Suprapubic skin (tissue), 4 donors: ENCODE measurements at places on chromosomes 5 and 9. TPM values are rescaled to one million over a fixed set of nuclear protein-coding genes. Genes with fewer than 3 reads are reported as not detected.
A peak's percentile ranks its signal among the peaks of the same experiment; 100 is the strongest.

Gene TMEM167A
- 24.2 TPM for total RNA-seq

Gene CDKN2A
- not detected for total RNA-seq

Gene ADAMTSL2
- total RNA-seq = 0.31 TPM

Gene GRM6
- total RNA-seq = 0.08 TPM

Gene TMEM174
- not detected for total RNA-seq

Gene ECM2
- 4.8 TPM for total RNA-seq

Gene C9orf72
- 12.2 TPM for total RNA-seq

Gene EXOC3
- total RNA-seq = 78.3 TPM

Gene PAX5
- 0.04 TPM for total RNA-seq

DNA sequence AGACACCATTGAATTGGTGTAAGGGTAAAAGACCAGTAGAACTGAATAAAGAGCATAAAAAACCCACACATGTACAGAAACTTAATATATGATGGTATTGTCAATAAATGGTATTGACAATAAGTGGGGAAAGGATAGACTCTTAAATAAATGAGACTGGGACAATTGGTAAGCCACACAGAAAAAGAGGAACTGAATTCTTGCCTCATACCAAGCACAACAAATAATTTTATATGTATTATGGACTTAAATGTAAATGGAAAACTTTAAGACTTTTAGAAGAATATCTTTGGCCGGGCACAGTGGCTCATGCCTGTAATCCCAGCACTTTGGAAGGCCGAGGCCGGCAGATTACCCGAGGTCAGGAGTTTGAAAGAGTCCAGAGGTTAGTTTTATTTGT is 37.9 kb upstream of the PPP2CA start:
- H3K36me3 ChIP-seq = no peaks in the 10 kb centered on the region

GRCh38 chr5:83551821-83552220 is 80.3 kb downstream of the VCAN start:
- H3K4me3 ChIP-seq = no peak overlapping the region
- H3K4me1 ChIP-seq = peaks cover 5% of the 10 kb centered on the region
- DNase-seq = no peak
- no peak overlapping the region for H3K27ac ChIP-seq
- no peaks in the 10 kb centered on the region for H3K27me3 ChIP-seq

DNA sequence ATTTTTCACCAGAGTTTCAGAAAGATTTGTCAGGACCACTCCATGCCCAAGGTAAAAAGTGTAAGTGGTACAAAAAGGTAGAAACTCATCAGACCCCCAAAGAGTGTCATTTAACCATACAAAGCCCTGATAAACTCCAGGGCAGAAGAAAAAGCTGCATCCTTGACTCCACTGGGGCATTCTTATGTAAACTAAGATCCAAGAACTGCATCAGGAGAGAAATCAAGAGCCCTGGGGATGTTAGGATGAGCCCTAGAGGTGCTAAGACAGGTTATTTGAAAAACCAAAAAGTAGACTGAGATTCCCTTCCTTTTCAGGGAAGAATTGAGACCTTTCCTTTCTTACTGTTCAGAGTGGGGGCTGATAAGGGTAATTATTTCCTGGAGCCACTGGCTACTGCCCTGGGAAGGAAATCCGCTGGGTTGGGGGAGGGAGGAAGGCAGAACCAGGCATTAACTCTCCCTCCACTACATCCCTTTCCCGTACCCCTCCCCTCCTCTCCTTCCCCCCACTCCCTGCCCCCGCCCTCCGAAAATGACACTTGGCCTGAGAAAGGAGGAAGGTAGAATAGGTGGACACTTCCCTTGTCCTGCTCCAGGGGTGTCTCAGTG is 54.7 kb downstream of the FXN start:
- no peak overlapping the region for H3K27ac ChIP-seq
- no peaks in the 10 kb centered on the region for H3K36me3 ChIP-seq
- H3K4me1 ChIP-seq = peaks cover 14% of the 10 kb centered on the region
- no peak overlapping the region for H3K4me3 ChIP-seq
- no peak for DNase-seq

DNA sequence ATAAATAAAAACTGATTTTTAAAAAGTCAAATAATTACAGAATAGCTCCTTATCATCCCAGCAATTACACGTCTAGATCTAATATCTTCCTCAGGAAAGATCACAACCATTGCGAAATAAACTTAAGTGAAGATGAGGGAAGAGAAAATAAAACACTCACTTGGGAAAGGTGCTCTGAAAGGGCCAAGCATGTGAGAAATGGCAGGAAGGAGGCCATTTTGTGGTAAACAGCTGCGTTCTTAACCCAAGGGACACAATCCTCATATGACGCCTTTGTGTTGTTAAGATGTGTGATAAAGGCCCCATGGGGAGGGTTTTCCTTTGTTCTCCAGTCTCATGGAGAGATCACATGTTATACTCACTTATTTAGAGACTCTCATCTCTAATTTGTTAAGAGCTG is 32.5 kb downstream of the JAKMIP2 start:
- no peaks in the 10 kb centered on the region for H3K36me3 ChIP-seq
- no peaks in the 10 kb centered on the region for H3K27me3 ChIP-seq
- H3K4me3 ChIP-seq = no peak overlapping the region
- no peak for DNase-seq
- no peaks in the 10 kb centered on the region for H3K4me1 ChIP-seq

DNA sequence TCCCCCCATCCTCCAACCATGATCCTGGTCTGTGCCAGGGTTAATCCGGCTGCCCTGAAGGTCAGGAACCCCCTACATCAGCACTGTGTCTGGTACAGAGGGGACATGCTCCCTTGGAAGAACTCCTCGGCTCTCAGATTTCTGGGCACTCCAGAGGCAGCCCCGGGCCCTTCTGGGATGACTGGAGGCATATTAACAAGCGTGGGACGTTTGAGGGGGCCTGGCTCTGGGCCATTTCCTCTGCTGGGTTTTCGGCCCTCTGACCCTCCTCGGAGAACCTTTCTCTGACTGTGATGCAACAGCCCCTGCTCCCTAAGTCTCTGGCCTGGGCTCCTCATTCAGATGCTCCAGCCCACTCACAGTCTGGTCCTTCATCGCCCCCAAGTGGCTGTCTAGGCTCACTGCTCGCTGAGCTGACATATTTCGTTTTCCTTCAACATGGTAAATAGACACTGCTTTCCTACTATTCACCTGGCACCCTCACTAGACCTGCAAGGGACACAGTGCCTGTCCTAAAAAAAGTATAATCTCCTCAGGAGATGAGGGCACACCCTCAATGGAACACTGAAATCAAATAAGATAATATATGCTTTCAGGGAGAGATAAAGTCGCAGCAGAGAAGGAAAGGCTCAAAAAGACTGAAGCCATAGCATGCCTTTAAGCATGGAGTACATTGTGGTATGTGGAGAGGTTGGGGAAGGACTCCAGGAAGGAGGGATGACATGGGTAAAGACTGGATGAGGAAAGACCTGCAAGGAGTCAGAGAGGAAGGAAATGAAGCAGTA is 404.7 kb upstream of the TRPC7 start:
- H3K4me3 ChIP-seq = no peak overlapping the region
- H3K4me1 ChIP-seq = no peaks in the 10 kb centered on the region
- H3K27me3 ChIP-seq = no peaks in the 10 kb centered on the region
- H3K36me3 ChIP-seq = no peaks in the 10 kb centered on the region

DNA sequence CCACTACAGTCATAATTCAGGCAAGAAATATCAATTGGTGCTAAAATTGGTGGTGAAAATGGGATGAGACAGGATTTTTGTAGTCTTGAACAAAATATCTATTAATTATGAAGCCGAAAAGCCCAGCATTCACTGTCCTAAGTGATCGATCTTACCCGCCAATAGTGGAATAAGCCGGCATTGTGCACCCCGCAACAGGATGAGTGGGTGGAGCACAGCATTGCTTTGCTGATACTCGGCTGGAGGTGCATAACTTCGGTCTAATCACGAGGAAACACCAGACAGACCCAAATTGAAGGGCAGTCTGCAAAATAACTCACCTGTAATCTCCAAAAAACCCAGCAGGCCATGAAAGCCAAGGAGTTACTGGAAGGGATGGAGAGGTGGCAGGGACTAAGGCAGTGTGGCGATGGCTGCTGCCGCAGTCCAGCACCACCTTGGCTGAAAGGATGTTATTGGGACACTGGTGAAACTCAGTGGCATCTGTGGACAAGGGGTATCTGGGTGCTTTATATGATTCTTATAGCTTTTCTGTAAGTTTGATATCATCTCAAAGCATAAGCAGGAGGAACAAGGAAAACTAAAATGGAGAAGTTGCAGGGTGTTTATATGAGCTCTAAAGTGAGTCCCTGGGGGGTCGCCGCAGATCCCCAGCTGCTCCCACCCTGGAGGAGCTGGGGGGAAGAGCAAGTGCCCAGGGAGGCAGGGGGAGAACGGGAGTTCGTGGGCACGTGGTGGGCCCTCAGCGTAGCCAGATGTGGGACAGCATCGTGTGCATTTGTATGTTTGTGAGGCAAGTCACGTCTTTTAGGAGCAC is 45.2 kb downstream of the AHRR start:
- no peak overlapping the region for H3K4me3 ChIP-seq
- H3K4me1 ChIP-seq = no peaks in the 10 kb centered on the region
- peak; percentile 32 for DNase-seq
- no peaks in the 10 kb centered on the region for H3K36me3 ChIP-seq

DNA sequence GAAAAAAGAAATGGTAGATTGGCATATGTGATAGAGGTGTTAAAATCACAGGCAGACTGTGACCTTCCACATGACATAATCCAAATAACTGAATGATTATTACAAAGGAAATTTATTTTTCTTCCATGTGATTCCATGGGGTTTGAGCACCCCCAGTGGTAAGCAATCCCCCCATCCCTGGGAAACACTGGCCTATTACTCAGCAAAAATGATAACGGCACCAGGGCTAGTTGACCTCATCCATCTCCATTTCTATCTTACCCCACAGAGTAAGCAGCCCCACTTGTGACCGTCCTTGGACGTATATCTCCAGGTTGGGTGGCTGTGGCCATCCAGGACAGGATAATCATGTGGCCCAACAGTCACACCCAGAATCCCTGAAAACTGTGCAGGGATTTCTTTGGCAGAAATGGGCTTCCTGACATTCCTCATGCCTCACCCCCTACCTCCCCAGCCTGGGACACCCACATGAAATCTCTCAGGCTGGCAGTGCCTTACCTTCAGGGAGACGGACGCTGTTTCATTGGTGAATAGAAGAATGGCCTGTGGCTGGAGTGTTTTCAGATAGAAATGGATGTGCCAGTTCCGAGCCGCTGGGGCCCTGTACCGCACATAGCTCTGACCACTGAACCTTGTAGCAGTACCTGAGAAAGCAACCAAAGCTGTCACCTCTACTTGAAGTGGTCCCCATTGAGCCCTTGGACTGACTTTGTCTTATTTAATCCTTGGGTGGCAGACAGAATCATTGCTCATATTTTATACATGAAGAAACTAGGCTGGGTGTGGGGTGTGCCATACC is 69.9 kb downstream of the SLC36A1 start:
- H3K36me3 ChIP-seq = peaks cover 53% of the 10 kb centered on the region
- H3K27ac ChIP-seq = no peak overlapping the region

DNA sequence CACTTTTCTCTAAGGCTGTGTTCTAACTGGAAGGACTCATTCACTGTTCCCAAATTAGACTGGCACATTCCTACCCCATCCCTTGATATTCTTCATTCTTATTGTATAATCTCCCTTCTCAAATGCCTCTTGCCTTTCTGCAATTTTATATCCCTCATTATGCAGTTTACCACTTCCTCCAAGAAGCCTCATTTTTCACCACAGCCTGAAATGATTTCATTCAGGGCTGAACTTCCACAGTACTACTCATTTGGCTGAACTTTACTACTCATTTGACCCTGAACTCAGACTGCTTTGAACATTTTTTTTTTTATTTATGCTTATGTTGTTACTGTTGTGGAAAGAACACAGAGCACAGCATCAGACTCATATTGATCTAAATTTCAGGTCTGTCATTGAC is 32.7 kb downstream of the GRIA1 start:
- no peaks in the 10 kb centered on the region for H3K36me3 ChIP-seq
- no peak for DNase-seq
- no peak overlapping the region for H3K27ac ChIP-seq

- no peaks in the 10 kb centered on the region for H3K36me3 ChIP-seq
- H3K4me3 ChIP-seq = no peak overlapping the region
- H3K4me1 ChIP-seq = no peaks in the 10 kb centered on the region
- DNase-seq = no peak
These were observed 126.0 kb downstream of the MLLT3 start for GRCh38 chr9:20496328-20496727.

GRCh38 chr5:81513982-81514381 is 120.0 kb upstream of the ACOT12 start:
- no peak for DNase-seq
- no peaks in the 10 kb centered on the region for H3K27me3 ChIP-seq
- H3K27ac ChIP-seq = no peak overlapping the region
- H3K4me1 ChIP-seq = no peaks in the 10 kb centered on the region

- no peaks in the 10 kb centered on the region for H3K4me1 ChIP-seq
- no peaks in the 10 kb centered on the region for H3K36me3 ChIP-seq
- no peak for DNase-seq
- no peaks in the 10 kb centered on the region for H3K27me3 ChIP-seq
- H3K27ac ChIP-seq = no peak overlapping the region
- no peak overlapping the region for H3K4me3 ChIP-seq
These were observed 206.8 kb downstream of the GLIS3 start for GRCh38 chr9:4092793-4093709.

DNA sequence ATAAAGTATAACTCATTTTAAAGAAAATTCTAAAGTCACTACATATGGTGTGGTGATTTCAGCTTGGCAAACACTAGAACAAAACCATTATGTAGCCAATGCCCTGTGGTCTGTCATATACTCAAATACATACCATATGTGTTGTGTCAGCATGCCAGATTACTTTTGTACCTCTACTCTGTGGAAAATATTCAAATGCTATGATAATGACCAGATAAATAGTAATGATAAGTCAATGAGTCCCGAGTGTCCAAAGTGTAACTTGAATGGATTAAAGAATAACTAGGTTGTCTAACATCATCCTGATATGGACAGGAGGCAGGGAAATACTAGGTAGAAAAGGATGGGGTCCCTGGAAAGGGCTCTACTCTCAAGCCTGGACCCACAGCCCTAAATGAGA is 58.0 kb upstream of the IL6ST start:
- no peak for DNase-seq
- H3K27ac ChIP-seq = no peak overlapping the region
- H3K4me3 ChIP-seq = no peak overlapping the region
- no peaks in the 10 kb centered on the region for H3K27me3 ChIP-seq

DNA sequence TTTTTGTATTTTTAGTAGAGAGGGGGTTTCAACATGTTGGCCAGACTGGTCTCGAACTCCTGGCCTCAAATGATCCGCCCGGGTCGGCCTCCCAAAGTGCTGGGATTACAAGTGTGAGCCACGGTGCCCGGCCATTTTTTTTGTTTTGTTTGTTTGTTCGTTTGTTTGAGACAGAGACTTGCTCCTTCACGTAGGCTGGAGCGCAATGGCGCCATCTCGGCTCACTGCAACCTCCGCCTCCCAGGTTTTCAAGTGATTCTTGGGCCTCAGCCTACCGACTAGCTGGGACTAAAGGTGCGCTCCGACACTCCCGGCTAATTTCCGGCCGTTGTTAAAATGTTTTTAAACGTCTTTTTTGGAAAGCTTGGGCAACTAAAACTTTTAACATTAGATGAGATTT is 54.0 kb downstream of the SHOC1 start:
- no peaks in the 10 kb centered on the region for H3K27me3 ChIP-seq
- H3K4me1 ChIP-seq = no peaks in the 10 kb centered on the region
- no peaks in the 10 kb centered on the region for H3K36me3 ChIP-seq
- no peak overlapping the region for H3K27ac ChIP-seq
